ENCODE measurements at places on chromosomes 7 and 10. TPM values are rescaled to one million over a fixed set of nuclear protein-coding genes. Genes with fewer than 3 reads are reported as not detected.
A peak's percentile ranks its signal among the peaks of the same experiment; 100 is the strongest.

ORC5 gene
- 18.8 TPM for total RNA-seq

- no peaks in the 10 kb centered on the region for H3K36me3 ChIP-seq
- H3K27ac ChIP-seq, result no peak overlapping the region
- DNase-seq, result no peak
- H3K4me3 ChIP-seq, result no peak overlapping the region
- H3K4me1 ChIP-seq, result no peaks in the 10 kb centered on the region
- H3K27me3 ChIP-seq, result no peaks in the 10 kb centered on the region
Observed at GRCh38 chr10:107969936-107970335, 805.4 kb upstream of the SORCS1 start.

DNA sequence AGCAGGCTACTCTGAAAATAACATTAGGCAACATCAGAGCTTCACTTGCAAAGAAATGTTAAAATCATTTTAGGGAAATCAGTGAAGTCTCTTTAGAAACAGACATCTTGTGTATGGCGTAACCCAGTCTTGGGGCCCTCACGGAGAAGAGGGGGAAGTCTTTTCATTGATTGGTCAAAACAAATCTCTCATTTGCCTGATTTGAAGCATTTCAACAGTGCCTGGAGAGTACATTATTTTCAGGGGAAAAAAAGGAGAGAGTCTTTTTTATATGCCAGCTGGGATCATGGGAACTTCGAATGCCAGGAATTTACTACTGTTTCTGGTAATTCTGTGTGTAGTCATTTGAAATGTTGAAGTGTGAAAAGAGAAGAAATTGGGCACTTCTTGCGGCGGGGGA lies 471.4 kb downstream of the PLXDC2 start:
- no peaks in the 10 kb centered on the region for H3K27me3 ChIP-seq
- no peaks in the 10 kb centered on the region for H3K36me3 ChIP-seq
- no peak overlapping the region for H3K27ac ChIP-seq
- no peak overlapping the region for H3K4me3 ChIP-seq

DNA sequence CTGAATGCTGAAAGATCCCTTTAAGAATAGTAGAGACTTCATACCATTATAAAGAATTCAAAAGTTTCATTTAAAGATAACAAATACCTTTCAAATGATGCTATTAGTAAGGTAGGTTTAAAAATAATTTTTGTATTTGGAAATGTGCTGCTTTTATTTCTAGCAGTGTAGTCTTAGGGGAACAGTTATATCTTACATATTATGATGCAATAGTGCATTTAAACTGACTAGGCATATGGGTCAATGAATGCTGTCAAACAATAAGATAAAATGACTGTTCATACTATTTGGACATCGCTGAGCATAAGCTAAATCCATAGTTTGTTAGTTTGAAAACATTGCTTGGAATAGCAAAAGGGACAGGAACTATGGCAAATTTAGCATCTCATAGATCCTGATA lies 354.8 kb upstream of the SEMA3A start:
- H3K36me3 ChIP-seq, result no peaks in the 10 kb centered on the region
- peaks cover 3% of the 10 kb centered on the region for H3K4me1 ChIP-seq
- DNase-seq, result peak; percentile 5
- no peaks in the 10 kb centered on the region for H3K27me3 ChIP-seq

- no peaks in the 10 kb centered on the region for H3K36me3 ChIP-seq
- no peak overlapping the region for H3K27ac ChIP-seq
- H3K4me1 ChIP-seq, result no peaks in the 10 kb centered on the region
Observed at GRCh38 chr7:16260236-16260728, 161.1 kb downstream of the CRPPA start.

DNA sequence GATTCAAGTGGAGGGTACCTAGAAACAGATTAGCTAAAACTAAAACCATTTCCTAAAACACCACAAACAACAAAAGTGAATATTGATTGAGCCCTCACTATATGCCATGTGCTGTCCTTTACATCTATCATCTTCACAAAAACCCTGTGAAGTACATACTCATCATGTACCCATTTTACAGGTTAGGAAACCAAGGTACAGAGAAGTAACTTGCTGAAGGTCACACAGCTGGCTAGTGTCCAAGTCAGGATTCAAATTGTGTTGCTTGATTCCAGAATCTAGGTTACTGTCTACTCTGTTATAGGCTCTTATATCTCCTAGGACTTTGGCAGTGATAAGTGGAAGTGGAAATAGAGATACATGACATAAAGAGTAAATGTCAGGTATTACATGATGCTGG lies 463.8 kb downstream of the LRMDA start:
- DNase-seq, result no peak
- H3K36me3 ChIP-seq, result no peaks in the 10 kb centered on the region
- H3K27me3 ChIP-seq, result no peaks in the 10 kb centered on the region
- no peaks in the 10 kb centered on the region for H3K4me1 ChIP-seq
- H3K27ac ChIP-seq, result no peak overlapping the region

GIMAP1 gene
- not detected for total RNA-seq
